ENCODE measurements at places on chromosomes 3 and 15.

GRCh38 chr15:100160953-100161352 is 180.8 kb downstream of the ADAMTS17 start:
- no peak for DNase-seq

GRCh38 chr15:78243491-78243941 is 9.2 kb upstream of the ACSBG1 start:
- DNase-seq, result peak; percentile 53

GRCh38 chr3:170117134-170117533 is 64.4 kb downstream of the PHC3 start:
- peak; percentile 18 for DNase-seq

GRCh38 chr15:53031469-53031868 is 241.3 kb upstream of the ONECUT1 start:
- no peak for DNase-seq

DNA sequence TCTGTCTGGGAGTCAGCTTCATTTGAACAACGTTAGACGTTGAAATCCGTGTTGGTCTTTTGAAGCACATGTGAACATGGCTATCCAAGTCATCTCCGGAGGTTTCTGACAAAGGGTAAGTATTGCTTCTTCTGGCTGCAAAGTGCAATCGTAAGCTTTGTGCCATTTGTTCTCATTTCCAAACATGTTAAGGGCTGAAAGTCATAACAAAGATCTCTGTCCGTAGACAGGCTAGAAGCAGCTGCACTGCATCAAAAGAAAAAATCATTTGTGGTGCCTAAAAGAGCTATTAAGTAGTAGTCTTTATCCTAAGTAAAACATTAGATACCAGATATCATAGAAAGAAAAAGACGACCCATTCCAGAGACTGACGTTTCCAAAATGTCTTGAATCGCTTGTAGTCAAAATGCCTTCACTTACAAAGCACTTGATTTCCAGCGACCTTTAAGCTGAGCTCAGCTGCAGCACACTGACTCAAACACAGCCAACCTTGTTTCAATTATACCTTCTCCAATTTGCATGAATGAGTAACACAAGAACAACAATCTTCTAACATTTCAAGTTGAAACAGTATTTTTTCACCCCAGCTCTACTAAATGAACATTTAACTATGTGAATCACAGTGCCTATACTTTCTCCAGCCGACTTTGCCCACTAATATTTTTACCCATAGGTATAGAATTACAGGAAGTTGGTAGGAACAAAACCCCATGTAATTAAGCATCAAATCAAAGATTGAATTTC is 76.6 kb downstream of the NEDD4 start:
- peak; percentile 87 for DNase-seq

DNA sequence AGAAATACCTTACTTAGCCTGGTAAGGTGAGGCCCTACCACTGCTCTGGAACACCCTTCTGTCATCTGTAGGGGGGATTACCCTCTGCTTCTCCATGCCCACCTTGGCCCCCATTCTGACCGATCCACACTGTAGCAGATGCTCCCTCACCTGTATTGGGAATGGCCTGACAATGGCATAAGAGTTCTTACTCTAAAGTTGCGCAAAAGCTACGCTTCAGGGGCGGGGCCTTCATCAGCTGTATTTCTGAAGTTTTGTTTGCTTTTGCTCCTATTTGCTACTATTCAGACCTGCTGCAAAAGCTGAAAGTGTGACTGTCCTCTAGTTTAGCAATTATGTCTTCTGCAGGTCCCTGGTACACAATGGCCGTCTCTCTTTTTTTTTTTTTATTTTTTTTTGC is 252.6 kb downstream of the TLE3 start:
- no peak for DNase-seq
